ENCODE measurements at places on chromosomes 6 and 20. TPM values are rescaled to one million over a fixed set of nuclear protein-coding genes. Genes with fewer than 3 reads are reported as not detected.

GRCh38 chr20:62142252-62143080, 728 bp downstream of the PSMA7 start:
- no peaks in the 10 kb centered on the region for H3K27me3 ChIP-seq
- peak; percentile 19 for DNase-seq
- H3K36me3 ChIP-seq = peaks cover 37% of the 10 kb centered on the region
- H3K4me3 ChIP-seq = peak overlapping the region; percentile 92
- H3K4me1 ChIP-seq = peaks cover 48% of the 10 kb centered on the region

- no peak overlapping the region for H3K27ac ChIP-seq
- peaks cover 8% of the 10 kb centered on the region for H3K36me3 ChIP-seq
- no peak for DNase-seq
- H3K27me3 ChIP-seq = peaks cover 11% of the 10 kb centered on the region
- peaks cover 19% of the 10 kb centered on the region for H3K4me1 ChIP-seq
Observed at GRCh38 chr6:108441141-108441540, 119.6 kb upstream of the FOXO3 start.

GRCh38 chr20:60125513-60125912, 167.3 kb downstream of the CDH26 start:
- no peaks in the 10 kb centered on the region for H3K36me3 ChIP-seq
- H3K4me1 ChIP-seq = no peaks in the 10 kb centered on the region
- peaks cover 3% of the 10 kb centered on the region for H3K27me3 ChIP-seq
- no peak overlapping the region for H3K27ac ChIP-seq
- no peak overlapping the region for H3K4me3 ChIP-seq

GRCh38 chr6:150865043-150865405, 478 bp upstream of the MTHFD1L start:
- peak overlapping the region; percentile 89 for H3K27ac ChIP-seq
- peaks cover 31% of the 10 kb centered on the region for H3K27me3 ChIP-seq
- peak overlapping the region; percentile 83 for H3K4me3 ChIP-seq
- peaks cover 18% of the 10 kb centered on the region for H3K4me1 ChIP-seq

Gene RIPOR3
- total RNA-seq = not detected

Gene KIF25
- total RNA-seq = not detected

Gene SLC32A1
- total RNA-seq = not detected

GRCh38 chr6:105648276-105648675, 245.4 kb upstream of the PREP start:
- H3K4me1 ChIP-seq = peaks cover 54% of the 10 kb centered on the region
- H3K27me3 ChIP-seq = peaks cover 42% of the 10 kb centered on the region
- DNase-seq = peak; percentile 20
- peak overlapping the region; percentile 18 for H3K27ac ChIP-seq
- no peak overlapping the region for H3K4me3 ChIP-seq

Gene LHFPL5
- total RNA-seq = not detected

Gene SESN1
- total RNA-seq = 8.7 TPM

Gene GLYATL3
- not detected for total RNA-seq

DNA sequence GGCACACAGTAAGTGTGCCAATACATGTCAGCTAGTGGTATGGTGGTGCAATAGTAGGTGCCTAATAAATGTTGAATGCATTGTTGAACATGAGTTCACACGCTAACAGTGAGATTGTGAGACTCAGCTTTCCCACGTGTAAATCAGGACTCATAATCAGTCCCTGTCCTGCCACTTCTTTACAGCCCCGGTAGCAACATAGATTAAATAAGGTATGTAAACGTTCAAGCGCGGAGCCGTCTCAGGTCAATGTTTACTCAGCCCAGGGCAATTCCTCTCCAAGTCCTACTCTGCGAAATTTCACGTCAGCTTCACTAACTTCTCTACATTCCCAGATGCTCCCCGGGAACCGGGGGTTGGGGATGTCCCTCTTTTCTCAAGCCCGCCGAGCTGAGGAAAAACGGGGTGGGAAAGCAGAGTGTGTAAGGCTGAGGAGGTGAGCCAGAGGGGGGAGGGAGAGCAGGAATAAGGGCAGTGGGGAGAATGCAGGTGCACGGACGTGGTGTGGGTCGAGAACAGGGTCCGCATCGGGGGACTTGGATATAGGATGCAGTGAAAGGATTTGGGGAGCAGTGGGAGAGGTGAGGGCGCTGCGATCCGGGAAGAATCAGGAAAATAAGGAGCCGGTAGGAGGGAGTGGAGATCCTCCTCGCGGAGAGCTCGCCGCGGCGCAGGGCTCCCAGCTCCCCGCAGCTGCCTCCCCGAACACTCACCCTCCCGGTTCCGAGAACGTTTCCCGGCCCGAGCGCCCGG, 544 bp upstream of the TP53INP2 start:
- DNase-seq = no peak
- H3K4me1 ChIP-seq = peaks cover 19% of the 10 kb centered on the region
- no peaks in the 10 kb centered on the region for H3K36me3 ChIP-seq
- H3K27ac ChIP-seq = peak overlapping the region; percentile 81
- peak overlapping the region; percentile 97 for H3K4me3 ChIP-seq

Gene ATP6V1G2
- 1.0 TPM for total RNA-seq

- no peak for DNase-seq
- H3K27ac ChIP-seq = no peak overlapping the region
- no peaks in the 10 kb centered on the region for H3K4me1 ChIP-seq
- no peaks in the 10 kb centered on the region for H3K36me3 ChIP-seq
Observed at GRCh38 chr20:18031888-18032509, 25.7 kb downstream of the OVOL2 start.

DNA sequence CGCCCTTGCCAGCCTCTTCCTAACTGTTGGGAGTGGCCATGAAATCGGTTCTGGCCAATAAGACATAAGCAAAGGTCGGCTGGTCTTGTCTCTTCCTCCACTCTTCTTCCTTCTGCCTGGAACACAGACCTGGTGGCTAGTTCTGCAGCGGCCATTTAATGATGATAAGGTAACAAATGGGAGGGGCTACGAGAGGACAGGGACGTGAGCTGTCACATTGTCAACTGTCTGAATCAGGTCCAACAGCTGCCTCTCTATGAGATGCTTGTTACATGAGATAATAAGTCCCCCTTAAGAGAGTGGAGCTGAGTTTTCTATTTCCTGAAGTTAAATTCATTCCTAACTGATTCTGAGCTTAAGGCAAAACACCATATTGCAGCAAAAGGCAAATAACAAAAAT, 12.5 kb upstream of the TMEM242 start:
- H3K4me1 ChIP-seq = no peaks in the 10 kb centered on the region
- H3K36me3 ChIP-seq = no peaks in the 10 kb centered on the region
- peaks cover 51% of the 10 kb centered on the region for H3K27me3 ChIP-seq
- no peak overlapping the region for H3K4me3 ChIP-seq
- no peak overlapping the region for H3K27ac ChIP-seq
- DNase-seq = no peak

Gene PRL
- not detected for total RNA-seq

DNA sequence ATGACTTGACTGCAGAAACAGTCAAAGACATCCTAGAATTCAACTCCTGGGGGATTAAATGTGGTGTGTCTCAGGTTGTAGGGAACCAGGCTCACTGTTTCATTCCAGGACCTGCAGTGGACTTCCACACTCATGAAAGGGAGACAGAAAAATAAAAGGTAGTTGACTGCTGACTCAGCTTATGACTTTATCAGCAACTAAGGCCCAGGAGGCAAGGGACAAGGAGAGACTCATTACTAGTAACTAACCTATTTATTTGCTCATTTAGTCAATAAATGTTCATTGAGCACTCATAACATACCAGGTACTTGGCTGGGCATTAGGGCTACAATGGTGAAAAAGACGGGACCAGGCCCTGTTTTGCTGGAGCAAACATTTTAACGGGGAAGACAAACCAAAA, 2.9 kb downstream of the ZSCAN31 start:
- no peaks in the 10 kb centered on the region for H3K27me3 ChIP-seq
- no peak overlapping the region for H3K4me3 ChIP-seq
- DNase-seq = no peak
- H3K36me3 ChIP-seq = peaks cover 10% of the 10 kb centered on the region

DNA sequence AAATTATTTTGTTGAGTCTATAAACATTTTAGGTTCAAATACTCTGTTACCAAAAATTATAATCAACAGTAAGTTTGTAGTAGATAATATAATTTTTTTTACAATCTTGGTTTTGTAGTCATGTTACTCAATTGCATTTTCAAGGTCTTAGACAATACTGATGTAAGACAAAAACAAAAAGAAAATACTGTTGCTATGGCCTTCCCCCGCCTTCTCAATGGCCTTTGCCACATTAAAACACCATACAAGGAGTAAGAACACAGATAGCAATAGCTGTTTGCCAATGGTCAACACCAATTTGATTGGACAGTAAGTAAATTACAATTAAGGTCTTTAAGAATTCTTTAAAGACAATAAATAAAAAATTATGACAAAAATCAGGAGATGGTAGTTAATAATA, 450.2 kb downstream of the CDC5L start:
- H3K4me1 ChIP-seq = peaks cover 10% of the 10 kb centered on the region
- peaks cover 13% of the 10 kb centered on the region for H3K36me3 ChIP-seq
- no peak overlapping the region for H3K4me3 ChIP-seq

GRCh38 chr6:163751032-163751525, 336.6 kb downstream of the QKI start:
- peaks cover 58% of the 10 kb centered on the region for H3K27me3 ChIP-seq
- peak overlapping the region; percentile 87 for H3K27ac ChIP-seq
- DNase-seq = peak; percentile 38
- peaks cover 16% of the 10 kb centered on the region for H3K4me1 ChIP-seq
- peaks cover 3% of the 10 kb centered on the region for H3K36me3 ChIP-seq

- peaks cover 51% of the 10 kb centered on the region for H3K36me3 ChIP-seq
- peaks cover 75% of the 10 kb centered on the region for H3K4me1 ChIP-seq
- DNase-seq = peak; percentile 34
Observed at GRCh38 chr6:11727998-11728961, 50.3 kb downstream of the ADTRP start.

Gene GPLD1
- total RNA-seq = 1.1 TPM

GRCh38 chr20:61887596-61888093, 178.0 kb downstream of the TAF4 start:
- no peak overlapping the region for H3K27ac ChIP-seq
- H3K4me1 ChIP-seq = peaks cover 3% of the 10 kb centered on the region
- peaks cover 7% of the 10 kb centered on the region for H3K27me3 ChIP-seq
- no peak overlapping the region for H3K4me3 ChIP-seq

Gene CYP39A1
- total RNA-seq = not detected

- no peak overlapping the region for H3K27ac ChIP-seq
- H3K4me3 ChIP-seq = no peak overlapping the region
- no peak for DNase-seq
Observed at GRCh38 chr6:72861059-72861458, 239.2 kb downstream of the KCNQ5 start.

Gene LINC00237
- total RNA-seq = not detected

Data from activated naive CD8-positive, alpha-beta T cell treated with anti-CD3 and anti-CD28 coated beads for 36 hours (primary cell).